ENCODE measurements at places on chromosomes 13 and 19.
A peak's percentile ranks its signal among the peaks of the same experiment; 100 is the strongest.

DNA sequence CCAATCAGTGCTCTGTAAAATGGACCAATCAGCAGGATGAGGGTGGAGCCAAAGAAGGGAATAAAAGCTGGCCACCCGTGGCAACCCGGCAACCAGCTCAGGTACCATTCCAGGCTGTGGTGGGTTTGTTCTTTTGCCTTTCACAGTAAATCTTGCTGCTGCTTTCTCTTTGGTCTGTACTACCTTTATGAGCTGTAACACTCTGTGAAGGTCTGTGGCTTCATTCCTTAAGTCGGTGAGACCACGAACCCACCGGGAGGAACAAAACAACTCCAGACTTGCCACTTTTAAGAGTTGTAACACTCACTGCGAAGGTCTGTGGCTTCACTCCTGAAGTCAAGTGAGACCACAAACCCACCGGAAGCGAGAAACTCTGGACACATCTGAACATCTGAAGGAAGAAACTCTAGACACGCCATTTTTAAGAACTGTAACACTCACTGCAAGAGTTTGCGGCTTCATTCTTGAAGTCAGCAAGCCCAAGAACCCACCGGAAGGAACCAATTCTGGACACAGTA is 16.5 kb upstream of the SPACA6 start:
- DNase-seq = no peak

DNA sequence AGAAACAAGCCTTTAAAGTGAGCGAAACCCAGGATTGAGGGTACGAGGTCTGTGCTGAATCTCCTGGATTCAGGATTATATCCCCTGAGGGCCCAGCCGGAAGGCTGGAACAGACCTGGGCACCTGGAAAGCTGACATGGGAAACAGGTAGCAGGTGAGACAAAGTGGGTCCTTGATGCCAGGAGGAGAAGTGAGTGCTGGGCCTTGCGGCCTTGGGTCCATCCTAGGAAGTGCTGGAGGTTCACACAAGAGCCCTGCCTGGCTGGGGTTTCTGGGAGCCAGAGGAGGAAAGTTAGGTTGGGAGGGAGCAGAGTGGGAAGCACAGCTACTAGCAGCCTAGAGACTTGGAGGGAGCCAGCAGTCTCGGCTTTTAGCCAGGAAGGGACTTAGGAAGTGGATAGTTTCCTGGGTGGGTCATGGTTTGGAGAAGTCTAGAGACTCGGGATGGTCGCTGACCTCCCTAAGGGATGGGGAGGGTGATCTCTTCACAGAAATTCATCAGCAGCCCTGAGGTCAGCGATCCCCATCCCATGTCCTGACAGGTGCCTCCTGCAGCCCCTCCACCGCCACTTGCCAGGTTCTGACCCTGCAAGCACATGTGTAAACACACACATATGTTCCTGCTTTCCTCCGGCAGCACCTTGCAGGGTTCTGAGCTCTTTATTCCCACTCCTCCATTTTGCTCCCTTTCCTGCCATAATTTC is 29.4 kb upstream of the ZNF492 start:
- no peak for DNase-seq

DNA sequence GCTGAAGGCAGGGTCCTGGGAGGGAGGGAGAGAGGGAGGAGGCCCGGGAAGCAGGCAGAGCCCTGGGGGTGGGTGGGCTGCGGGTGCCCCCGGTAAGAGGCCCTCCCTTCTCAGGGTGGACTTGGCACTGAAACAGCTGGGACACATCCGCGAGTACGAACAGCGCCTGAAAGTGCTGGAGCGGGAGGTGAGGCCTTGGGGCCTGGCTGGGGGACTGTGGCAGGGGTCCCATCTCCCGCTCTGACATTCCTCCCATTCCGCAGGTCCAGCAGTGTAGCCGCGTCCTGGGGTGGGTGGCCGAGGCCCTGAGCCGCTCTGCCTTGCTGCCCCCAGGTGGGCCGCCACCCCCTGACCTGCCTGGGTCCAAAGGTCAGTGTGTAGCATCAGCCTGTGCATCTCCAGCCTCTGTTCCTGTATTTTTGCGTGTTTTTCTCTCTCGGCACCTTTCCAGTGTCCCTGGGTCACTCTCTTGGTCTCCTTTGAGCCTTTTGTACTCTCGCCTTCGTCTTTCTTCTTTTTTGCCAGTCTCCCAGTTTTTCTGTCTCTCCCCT is 53.4 kb downstream of the TRPM4 start:
- no peak for DNase-seq

GRCh38 chr13:110118106-110118505 is 188.9 kb downstream of the COL4A1 start:
- DNase-seq = no peak

DNA sequence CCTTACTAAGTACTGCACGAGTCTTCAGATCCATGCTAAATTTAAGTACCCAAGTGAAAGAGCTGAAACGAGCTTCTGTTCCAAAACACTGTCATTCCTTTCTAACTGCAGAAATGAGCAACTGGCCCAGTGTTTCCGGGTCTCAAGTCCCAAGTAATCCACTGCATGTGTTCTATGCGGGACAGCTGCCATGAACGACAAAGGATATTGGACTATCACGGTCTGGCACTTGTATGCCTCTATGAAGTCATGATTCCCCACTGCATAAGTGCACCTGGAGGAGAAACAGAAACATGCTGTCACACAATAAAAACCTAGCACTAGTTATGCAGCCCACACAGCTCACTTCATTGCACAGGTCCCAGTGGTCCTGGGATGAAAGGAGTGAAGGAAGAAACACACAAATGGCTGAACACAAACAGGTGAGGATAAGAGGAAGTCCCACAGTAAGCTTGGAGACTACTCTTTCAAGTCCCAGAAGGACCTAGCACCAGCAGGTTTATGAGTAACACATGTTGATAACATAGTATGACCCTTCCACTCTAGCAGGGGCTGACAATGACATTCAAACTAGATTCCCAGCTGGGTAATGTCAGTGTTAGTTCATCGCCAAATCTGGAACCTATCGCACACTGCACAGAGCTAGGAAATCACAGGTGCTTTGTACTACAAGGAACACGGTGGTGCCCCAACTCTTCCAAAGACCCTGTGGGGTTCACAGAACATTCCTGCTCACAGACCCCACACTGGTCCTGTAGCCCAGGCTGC is 11.3 kb downstream of the PCID2 start:
- DNase-seq = peak; percentile 90

GRCh38 chr19:18053576-18054219 is 33.0 kb downstream of the IL12RB1 start:
- no peak for DNase-seq

- DNase-seq = no peak
These were observed 18.7 kb downstream of the VAV1 start for GRCh38 chr19:6791237-6791636.

GRCh38 chr13:19927117-19927748 is 31.3 kb upstream of the ZMYM2 start:
- peak; percentile 31 for DNase-seq

DNA sequence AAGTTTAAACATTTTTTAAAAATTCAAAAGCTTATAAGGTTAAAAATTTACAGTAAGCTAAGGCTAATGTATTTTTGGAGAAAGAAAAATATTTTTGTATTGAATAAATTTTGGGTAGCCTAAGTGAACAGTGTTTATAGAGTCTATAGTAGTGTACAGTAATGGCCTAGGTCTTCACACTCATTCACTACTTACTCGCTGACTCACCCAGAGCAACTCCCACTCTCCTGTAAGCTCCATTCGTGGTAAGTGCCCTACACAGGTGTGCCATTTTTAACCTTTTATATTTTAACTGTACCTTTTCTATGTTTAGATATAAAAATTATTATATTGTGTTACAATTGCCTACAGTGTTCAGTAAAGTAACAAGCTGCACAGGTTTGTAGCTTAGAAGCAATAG is 96.6 kb upstream of the FREM2 start:
- no peak for DNase-seq

- DNase-seq = no peak
These were observed 18.7 kb upstream of the SLAIN1 start for GRCh38 chr13:77678691-77679235.

- DNase-seq = no peak
These were observed 15.8 kb upstream of the ARHGEF7 start for GRCh38 chr13:111099290-111099689.

DNA sequence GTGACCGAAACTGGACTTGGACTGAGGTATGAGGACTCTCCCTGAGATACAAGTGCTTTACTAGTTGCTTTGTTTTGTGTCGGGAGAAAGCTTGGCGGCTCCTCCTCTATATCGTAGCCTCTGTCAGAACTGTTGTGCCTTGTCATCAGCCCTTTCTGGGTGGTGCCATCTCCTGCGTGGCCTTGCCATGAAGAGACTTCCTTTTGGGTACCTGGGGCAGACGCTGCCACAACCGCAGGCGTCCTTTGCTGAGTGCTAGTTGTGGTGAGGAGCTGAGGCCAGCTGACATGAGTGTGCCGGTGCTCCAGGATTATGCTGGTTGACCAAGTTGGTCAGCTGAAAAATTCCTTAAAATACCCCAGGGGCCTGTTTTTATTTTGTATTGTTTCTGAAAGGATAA is 124.5 kb downstream of the AKAP11 start:
- DNase-seq = no peak

GRCh38 chr13:42350141-42350540 is 78.2 kb downstream of the AKAP11 start:
- no peak for DNase-seq

DNA sequence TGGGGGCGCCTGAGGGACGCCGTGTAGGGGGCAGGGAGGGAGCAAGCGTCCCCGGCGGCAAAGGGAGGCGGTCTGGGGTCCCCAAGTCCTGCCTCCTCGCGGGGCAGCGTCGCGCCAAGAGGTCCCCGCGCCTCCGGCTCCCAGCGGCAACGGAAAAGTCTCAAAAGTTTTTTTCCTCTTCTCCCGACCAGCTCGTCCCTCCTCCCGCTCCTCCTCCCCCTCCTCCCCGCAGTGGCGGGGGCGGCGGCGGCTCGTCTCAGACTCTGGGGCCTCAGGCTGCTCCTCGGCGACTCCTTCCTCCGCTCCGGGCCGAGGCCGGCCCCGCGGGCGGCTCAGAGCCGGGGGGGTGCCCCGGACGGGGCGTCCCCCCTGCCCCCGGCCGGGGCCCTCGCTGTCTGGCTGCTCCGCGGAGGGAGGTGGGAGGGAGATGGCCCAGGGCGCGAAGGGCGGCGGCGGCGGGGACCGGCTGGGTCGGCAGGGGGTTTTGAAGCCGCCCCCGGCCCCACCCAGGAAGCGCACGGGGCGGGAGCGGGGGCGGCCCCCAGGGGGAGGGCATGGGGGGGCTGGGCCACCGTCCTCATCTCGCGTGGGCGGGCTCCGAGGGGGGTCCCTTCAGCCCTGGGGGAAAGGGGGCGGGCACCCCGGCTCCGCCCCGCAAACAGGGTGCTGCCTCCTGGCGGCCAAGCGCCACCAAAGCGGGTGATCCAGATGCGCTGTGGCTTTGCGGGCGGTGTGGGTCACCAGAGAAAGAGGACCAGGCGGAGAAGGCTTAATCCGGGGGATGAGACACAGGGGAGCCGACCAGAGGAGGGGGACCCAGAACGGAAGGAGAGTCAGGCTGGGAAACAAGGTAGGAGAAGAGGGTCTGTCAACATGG is at the start of gene TGFB1:
TSS of gene TGFB1 (minus strand) at position 457 of the 877 bp plus-strand sequence. CDS start 878 bp downstream, outside the sequence.
- no peak for DNase-seq

DNA sequence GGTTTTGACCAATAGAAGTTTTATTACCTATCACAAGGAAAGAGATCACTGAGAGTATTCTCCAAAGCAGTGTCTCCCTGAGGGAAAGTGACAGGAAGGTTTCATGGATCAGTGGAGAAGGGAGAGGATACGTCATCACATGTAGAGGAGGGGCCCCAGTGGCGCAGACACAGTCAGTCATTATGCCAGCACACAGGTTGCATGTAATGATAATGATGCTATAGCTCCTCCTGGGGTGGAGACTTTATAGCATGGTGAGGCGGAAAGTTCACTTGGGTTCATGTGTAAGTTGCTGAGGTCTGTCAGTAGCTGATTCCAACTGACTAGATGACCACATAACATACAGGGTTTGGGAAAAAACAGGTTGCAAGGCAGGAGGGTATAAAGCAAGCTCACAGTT is 88.8 kb downstream of the FNDC3A start:
- DNase-seq = no peak

DNA sequence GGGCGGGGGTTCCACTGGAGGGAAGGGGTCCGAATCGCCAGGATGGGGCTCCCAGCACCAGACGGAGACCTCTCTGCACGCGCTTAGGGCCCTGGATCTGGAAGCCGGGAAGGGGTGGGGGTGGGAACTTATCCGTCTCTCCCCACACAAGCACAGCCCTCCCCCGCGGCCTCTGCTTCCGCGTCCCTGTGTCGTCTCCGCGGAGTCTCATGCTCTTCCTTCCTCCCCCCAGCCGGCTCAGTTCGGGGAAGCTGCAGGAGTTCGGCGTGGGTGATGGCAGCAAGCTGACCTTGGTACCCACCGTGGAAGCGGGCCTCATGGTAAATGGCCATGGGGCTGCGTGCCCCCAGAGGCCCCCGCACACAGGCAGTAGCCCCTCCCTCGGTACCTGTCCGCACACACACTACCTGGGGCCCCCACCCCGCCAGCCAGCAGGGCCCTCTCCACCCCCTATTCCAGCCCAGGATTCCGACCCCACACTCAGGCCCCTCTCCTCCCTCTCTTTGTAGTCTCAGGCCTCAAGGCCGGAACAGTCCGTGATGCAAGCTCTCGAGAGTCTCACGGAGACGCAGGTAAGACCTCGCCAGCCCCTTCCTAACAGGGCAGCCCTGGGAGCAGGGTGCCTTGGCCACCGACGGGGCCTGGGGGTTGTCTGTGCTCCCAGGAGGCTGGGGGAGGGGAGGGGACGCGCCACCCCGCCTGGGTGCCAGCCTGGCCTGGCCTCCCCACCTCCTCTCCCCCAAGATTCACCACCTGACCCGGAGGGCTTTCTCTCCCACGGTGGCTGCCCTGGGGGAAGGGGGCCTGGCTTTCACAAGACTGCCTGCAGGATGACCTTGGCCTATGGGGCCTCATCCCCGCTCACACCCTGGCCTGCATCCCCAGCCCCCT is 3.2 kb downstream of the MIDN start:
- DNase-seq = no peak

DNA sequence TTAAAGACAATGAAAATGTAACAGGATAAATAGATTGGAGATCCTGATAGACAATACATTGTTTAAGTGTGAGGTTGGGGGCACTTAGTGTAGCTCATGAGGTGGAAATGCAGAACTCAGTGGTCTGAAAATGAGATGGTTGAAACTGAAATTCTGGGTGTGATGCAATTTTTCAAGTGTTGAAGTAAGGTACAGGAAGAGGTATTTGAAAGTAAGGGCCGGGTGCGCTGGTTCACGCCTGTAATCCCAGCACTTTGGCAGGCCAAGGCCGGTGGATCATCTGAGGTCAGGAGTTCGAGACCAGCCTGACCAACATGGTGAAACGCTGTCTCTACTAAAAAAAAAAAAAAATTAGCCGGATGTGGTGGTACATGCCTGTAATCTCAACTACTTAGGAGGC is 113.0 kb downstream of the UFM1 start:
- no peak for DNase-seq

DNA sequence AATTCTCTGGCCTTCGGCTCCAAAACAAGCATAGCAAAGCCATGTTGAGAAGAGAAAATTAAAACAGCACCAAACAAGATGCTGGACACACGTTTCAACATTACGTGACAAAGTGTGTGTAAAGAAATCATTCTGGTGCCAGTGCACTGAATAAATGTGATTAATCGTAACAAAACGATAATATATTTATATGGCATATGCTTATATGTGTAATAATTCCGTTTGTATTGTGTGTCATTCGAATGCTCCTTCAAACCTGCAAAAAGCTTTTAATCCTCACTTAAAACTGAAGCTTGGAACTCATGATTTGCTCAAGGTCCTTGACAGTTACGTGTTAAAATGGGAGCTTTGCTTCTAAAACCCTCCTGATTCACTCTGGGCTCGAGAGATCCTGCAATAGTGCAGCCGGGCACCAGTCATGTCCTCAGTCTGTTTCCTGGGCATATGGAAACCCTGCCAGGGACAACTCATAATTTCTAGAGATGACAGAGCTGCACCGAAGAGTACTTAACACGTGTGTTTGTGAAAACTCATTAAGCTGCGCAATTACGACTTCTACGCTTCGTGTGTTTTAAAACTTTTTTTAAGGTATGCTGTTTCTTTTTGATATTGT is 731 bp upstream of the AKAP8L start:
- DNase-seq = no peak
